Activated T-helper 9 cell treated with anti-CD3 and anti-CD28 coated beads, Interleukin-2, amount 50 U/mL, for 16 hours (primary cell): ENCODE measurements at places on chromosomes 11 and 22.

DNA sequence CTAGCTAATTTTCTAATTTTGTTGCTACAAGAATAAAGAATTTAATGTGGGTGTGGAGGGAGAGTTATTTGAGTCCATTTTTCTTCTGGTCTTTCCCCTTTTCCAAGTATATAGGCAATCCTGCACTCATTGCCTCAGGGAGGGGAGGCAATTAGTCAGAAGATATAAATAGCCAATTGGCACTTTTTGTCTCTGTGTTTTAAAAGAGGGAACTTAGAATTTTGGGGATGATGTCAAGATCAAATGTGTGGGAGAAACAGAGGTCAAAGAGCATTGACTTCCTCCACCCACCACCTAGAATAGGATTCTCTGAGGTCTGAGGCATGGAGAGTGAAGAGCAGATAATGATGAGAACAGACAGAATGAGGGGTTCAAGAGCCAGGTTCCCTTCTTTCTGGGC is 120.3 kb upstream of the ZC3H12C start:
- no peak for DNase-seq

- peak; percentile 73 for DNase-seq
Observed at GRCh38 chr11:64246871-64247728, at the start of gene PPP1R14B. TSS of gene PPP1R14B (minus strand) at chr11:64246943. CDS start at chr11:64246673, 270 bp downstream.

DNA sequence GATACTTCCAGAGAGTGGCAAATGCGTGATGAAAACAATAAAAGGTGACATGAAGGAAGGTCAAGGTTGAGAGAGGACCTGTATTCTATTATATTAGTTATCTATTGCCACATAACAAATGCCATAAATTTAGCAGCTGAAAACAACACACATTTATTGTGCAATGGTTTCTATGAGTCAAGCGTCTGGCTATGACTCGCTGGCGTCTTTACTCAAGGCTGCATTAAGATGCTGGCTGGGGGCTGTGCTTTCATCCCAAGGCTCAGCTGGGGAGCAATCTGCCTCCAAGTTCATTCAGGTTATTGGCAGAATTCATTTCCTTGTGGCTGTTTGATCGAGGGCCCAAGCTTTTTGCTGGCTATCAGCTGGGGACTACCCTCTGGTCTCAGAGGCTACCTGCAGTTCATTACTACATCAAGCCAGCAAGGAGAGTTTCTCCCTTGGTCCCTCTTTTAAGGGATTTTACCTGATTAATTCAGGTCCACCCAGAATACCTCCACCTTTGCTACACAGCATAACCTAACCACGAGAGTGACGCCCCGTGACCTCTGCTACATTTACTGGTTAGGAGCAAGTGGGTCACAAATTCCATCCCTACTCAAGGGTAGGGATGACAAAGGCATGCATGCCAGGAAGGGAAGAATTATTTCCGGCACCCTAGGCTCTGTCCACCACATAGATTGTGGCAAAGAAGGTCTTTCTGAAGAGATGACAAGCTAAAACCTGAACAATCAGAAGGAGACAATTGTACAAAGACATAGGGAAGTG is 549.1 kb downstream of the MN1 start:
- no peak for DNase-seq

GRCh38 chr22:48761546-48761945 is 1066.1 kb downstream of the BRD1 start:
- DNase-seq: no peak
